ENCODE measurements at places on chromosomes 2 and 18.

- no peak for DNase-seq
Observed at GRCh38 chr18:74368901-74369705, 53.5 kb downstream of the C18orf63 start.

GRCh38 chr18:45231617-45232016 lies 383.7 kb upstream of the SLC14A2 start:
- no peak for DNase-seq

DNA sequence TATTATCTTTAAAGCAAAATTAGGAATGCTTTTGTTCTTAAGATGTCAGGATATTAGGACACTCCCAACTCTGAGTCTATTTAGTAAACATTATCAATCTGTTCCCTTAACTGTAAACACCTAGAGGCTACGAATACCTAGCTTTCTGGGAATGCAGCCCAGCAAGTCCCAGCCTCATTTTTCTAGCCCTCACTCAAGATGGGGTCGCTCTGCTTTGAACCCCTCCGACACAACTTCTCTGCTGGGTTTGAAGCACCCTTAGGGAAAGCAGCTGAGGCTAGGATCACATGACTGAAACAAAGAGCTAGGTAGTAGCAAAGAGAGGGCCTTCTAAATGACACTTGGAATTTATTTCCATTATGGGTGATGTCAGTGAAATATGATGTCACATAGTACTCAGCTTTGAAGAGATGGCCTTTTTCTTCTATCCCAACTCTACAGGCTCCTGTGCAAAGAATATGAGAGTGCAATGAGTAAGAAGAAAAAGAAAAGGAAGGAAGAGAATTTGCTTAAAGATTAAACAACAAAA lies 114.7 kb downstream of the CSRNP3 start:
- no peak for DNase-seq

- DNase-seq, result no peak
Observed at GRCh38 chr2:233449081-233449901, 95.0 kb downstream of the DGKD start.

DNA sequence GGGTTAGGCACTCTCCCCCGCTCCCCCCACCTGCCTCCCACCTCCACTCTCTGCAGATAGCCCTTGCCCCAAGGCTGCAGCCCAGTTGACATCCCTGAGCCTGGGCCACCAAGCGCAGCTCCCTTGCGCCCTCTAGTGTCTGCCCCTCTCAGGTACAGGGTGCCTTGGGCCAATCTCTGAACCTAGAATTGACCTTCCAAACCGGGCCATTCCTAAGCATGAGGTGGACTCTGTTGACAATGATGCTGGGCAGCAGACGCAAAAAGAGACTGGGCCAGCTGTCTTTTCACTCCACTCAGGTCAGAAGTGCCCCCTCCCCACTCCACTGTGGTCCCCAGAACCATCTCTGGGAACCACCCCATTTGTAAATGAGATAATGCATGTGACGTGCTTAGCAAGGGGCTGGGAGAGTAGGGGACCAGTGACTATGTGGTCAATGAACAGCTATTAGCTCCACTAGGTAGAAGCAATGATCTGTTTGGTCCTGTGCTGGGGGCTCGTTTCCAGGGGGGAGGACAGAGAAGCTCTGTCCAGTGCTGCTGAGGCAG lies 43.3 kb upstream of the PLB1 start:
- no peak for DNase-seq
